ENCODE measurements at places on chromosomes 16 and 17.

GRCh38 chr17:74298778-74299177, 24.7 kb downstream of the DNAI2 start:
- no peak for DNase-seq

GRCh38 chr16:90054554-90054953, 22.6 kb downstream of the PRDM7 start:
- DNase-seq = no peak

- no peak for DNase-seq
These were observed 15.7 kb upstream of the BAHCC1 start for GRCh38 chr17:81379523-81379942.

- DNase-seq = no peak
These were observed 307.6 kb downstream of the ZFHX3 start for GRCh38 chr16:72740347-72740746.

DNA sequence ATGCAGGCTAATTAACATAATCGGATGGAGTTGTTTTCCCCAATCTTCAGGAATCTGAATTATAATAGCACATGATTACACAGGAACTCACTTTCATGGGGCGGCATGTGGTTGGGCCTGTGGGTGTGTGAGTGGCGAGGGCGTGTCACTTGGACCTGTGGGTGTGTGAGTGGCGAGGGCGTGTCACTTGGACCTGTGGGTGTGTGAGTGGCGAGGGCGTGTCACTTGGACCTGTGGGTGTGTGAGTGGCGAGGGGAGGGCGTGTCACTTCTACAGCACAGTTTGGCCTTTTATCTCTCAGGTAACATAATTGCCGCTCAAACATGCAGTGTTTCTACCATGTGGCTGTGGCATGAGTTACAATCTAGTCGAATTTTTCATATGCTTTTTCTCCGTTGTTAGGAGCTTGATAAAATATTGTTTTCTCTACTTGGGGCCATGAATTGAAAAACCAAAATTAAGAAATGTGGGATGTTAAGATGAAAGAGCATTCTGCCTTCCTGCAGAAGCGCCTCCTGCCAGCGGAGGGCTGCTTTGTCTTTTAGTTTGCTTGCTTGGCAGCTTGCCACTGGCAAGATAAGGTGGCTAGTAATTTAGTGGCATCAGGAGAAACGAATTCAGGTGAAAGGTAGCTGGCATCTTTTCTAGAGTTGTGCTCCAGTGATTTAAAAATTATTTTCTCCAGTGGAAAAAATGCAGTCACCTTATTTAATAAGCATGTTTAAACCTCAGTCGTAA, 36.2 kb downstream of the USP10 start:
- DNase-seq = peak; percentile 40

DNA sequence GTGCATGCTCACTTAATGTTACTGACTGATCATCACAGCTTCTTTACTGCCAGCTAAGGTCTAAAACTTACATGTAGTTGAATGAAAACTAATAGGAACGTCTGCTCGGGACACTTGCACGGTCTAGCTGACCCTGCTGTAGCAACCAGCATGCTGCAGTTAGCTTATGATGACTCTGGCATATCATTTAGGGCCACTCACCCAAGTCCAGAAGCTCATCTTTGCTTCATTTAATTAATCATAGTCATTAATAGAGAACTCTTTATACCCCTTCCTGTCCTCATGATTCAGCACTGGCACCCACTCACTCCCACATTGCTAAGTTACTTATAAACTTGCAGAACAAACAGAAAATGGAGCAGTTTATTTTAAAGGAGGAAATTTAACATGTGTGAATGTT, 136.3 kb downstream of the NLK start:
- DNase-seq = no peak

- DNase-seq = no peak
These were observed 416 bp downstream of the METTL26 start for GRCh38 chr16:635573-636205.

DNA sequence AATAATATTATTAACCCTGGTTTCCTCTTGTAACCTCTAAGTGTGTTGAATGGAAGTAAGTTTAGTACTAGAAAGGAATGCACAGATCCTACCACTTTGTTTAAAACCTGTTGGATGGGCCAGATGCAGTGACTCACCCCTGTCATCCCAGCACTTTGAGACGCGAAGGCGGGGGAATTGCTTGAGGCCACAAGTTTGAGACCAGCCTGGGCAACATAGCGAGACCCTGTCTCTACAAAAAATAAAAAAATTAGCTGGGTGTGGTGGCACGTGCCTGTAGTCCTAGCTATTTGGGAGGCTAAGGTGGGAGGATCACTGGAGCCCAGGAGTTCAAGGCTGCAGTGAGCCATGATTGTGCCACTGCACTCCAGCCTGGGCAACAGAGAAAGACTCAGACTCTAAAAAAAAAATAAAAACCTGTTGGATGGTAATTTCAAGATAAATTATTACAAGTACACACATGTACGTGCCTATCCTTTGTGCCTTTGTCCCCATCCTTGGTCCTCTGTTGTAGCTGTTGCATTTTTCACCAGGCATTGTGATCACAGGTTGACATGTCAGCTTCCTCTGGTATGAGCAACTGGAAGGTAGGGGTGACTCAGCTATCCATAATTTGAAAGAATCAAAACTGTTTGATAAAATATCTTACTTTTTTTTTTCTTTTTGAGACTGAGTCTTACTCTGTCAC, 30.7 kb upstream of the METTL9 start:
- DNase-seq = no peak

DNA sequence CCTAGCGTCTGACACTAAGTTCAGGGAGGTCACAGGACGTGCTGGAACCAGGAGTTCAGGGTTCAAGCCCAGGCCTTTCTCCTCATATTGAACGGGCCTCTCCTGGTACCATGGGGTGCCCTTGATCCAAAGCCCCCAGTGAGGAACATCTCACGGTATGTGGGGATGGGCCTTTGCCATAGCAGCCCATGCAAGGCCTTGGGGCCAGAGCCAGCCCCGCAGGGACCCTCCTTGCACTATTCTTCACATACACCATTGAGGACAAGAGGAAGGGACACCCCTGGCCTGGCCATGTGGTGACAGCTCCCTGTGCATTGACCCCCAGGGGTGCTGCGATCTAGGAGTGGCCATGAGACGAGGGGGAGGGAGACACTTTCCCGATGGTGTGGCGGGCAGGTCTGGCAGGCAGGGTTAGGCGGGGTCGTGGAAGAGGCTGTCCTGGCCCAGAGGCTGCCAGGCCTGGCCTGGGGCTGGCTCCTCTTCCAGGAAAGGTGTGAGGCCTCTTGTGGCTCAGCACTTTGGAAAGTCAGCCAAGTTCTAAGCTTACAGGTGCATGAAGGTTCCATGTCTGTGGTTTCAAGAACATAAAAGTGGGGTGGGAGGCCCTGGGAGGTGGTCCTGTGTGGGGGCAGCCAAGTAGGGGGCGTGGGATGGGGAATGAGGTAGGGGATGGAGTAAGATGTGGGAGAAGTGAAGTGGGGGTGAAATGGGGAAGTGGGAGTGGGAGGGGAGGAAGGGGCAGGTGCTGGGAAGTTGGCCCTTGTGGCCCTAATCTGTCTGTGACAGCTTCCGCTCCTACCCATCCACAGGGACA, 88.7 kb upstream of the CBX4 start:
- no peak for DNase-seq

- no peak for DNase-seq
These were observed 302.2 kb downstream of the FOXL1 start for GRCh38 chr16:86880316-86881117.
